GM13976 (cell line): ENCODE measurements at places on chromosomes 4 and X.

GRCh38 chr4:10765386-10765785 lies 80.8 kb upstream of the CLNK start:
- no peak for DNase-seq

DNA sequence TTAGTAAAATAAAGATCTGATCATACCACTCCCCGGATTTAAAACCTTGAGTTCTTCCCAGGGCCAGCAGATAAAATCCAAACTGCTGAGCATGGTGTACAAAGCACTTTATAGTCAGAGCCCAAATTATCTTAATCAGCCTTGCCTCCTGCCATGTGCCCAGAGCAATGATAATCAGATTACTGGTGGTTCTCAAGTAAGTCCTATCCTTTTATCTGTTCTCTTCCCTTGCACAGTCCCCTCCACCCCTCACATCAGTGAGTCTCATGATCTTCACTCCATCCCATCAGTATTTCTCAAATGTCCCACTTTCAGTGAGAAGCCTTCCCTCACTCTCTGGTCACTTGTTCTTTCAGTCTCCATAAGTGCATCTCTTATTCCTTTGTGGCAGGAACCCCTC lies 22.7 kb downstream of the INTS6L start:
- no peak for DNase-seq

GRCh38 chr4:137528673-137529072 lies 3.6 kb downstream of the PCDH18 start:
- no peak for DNase-seq

GRCh38 chr4:82919386-82919785 lies 18.9 kb downstream of the THAP9 start:
- DNase-seq, result no peak

DNA sequence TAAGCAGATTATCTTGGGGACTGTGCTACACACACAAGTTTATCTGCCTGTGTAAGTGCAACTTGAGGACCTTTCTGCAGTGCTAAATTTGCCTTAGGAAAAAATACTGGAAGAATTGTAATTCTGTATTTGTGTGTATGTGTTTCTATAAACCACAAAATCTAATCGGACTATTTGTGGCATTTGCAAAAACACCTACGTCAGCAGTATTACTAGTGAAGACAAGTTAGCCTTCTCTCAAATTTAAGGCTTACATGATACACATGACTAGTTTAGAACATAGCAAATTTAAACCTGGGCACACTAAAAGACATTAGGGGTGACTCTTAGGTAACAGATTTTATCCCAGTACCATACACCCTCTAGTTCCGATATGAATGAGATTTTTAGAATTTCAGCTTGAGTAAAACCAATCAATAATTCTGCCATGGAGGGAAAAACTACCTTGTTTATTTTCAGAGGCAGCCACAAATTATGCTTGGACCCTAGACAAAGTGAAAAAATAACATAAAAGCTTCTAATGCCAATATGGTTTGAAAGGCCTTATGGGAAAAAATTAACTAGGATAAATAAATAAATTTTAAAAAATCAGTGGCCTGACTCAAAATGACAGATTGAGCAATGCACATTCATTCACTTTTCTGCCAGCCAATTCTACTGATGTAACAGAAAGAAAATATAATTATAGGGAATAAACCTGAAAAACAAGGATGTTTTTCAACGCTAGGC lies 176.4 kb downstream of the SNCA start:
- DNase-seq, result no peak

GRCh38 chrX:10074241-10074941 lies 82.4 kb upstream of the CLCN4 start:
- DNase-seq, result no peak

GRCh38 chr4:174193438-174194374 lies 89.8 kb downstream of the FBXO8 start:
- no peak for DNase-seq

- DNase-seq, result no peak
Measured at GRCh38 chrX:106791495-106791894, 11.0 kb upstream of the TBC1D8B start.

GRCh38 chrX:118216087-118216486 lies 99.5 kb upstream of the KLHL13 start:
- DNase-seq, result no peak

DNA sequence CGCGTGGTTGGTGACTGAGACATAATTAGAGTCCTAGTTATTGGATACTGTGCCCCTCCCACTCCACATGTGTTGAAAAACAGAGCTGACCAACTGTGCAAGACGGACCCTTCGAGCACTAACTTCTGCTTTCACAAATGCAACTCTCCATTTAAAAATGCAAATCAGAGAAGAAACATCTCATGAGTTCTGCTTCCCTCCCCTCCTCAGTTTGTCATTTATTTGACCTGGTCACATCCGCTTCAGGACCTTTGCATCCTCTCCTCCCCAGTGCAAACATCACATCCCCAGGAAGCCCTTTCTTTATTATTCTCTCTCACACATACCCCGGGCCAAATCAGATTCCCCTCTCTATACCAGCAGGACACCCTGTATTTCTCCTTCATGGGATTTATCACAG lies 38.1 kb upstream of the NOCT start:
- DNase-seq, result peak; percentile 60

DNA sequence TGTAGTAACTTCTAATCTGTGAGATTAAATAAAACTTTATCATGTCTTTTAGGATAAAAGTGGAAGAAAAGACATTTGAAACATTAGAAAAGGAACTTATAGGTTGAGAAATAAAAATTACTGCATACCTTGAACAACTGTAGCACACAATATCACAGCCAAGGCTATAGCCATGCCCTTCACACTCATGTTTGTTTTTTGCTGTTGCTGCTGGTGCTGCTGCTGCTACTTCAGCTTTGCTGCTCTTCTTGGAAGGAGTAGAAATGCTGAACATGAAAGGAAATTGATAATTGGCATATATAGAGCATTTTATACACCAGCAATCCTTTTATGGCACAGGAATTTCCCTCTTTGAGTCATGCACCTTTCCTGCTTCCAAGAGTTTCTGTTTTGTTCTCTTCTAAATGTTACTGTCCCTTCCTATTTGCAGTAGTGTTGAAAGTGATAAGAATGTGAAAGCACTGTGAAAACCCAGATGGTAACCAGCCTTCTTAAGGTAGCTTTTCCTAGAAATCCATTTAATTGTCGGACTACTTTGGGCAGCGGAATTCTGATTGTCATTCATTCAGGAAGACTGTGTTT lies at the start of gene CXCL11:
CXCL11 (minus strand) TSS at position 272 of the 582 bp plus-strand sequence; CDS start at position 189, 83 bp downstream.
- DNase-seq, result no peak

DNA sequence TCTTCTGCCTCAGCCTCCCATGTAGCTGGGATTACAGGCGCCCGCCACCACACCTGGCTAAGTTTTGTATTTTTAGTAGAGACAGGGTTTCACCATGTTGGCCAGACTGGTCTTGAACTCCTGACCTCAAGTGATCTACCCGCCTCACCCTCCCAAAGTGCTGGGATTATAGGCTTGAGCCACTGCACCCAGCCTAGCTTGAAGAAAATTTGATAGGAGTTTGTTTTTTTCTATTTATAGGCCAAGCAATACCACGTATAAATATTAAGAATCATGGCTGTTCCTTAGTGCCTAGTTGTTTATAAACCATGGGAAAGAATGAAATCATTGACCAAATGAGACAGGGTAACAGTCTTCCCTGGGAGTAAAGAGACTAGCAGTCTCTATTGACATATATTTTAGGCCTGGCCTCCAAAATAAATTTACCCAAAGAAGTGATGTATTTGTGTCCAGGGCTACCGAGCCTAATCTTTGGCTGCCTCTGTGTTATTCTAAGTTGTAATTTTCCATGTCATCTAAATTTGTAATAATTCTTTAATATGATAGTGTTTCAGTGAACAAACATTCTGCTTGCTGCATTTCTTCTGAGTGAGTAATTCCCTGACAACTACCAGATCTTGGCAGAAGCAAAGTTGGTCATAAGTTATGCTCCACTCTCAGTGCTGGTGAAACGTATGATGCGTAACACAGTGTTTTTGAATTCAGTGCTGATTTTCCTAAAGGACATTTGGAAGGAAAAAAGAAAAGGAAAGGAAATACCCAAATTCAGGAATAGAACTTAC lies 10.3 kb downstream of the PKD2 start:
- no peak for DNase-seq

DNA sequence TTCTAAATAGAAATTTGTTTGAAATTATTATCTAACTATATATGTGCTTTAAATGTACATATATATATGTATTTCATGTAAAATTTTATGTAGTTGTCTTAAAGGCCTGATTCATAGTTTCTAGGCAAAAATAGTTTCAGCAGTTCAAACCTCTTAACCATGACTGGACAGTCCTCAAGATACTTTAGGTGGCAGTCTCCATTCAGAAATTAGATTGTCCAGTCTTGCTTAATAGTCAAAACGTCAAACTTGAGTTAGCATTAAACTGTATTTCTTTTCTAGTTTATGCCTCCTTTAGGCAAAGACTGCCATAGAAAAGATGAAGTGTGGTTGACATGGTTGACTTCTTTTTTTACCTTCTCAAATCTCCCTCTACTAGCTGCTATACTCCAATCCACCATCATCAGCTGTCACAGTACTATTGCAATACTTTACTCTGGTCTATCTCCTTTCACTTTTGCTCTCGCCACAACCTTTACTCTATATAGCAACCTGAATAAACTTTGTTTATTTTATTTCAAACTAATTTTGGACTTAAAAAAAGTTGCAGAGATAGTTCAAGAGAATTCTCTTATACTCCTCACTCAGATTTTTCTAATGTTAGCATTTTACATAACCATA lies 395.6 kb upstream of the DIPK2B start:
- DNase-seq, result no peak

DNA sequence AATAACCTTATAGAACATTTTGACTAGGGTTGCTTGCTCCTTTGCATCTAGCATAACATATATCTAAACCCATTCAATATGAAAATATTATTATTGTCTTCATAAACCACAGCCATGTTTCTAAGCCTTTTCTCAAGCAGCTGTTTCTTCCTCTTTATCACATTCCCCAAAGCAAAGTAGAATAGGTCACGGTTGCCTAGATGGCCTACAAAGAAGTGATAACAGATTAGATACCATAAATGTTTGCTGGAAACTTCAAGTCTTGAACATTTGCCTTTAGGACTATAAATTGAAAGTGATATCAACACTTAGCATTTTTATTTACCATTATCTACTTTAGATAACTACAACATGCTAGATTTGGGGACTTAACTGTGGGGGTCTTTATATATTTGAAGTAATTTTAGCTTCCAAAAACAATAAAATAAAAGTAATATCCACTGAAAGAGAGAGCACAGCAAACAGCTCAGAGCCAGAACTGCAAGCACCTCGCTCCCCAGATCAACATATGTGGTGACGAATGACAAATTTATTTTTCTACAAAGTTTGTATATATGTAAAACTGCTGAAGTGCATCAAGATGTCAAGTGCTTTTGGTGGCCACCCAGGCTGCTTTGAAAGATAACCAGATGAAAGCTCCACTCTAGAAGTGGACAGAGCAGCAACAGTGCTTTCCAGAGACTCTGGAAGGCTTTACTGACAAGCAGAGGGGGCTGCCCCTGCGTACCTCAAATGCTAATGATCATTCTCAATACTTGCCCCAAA lies 8.0 kb downstream of the HHIP start:
- DNase-seq, result no peak

DNA sequence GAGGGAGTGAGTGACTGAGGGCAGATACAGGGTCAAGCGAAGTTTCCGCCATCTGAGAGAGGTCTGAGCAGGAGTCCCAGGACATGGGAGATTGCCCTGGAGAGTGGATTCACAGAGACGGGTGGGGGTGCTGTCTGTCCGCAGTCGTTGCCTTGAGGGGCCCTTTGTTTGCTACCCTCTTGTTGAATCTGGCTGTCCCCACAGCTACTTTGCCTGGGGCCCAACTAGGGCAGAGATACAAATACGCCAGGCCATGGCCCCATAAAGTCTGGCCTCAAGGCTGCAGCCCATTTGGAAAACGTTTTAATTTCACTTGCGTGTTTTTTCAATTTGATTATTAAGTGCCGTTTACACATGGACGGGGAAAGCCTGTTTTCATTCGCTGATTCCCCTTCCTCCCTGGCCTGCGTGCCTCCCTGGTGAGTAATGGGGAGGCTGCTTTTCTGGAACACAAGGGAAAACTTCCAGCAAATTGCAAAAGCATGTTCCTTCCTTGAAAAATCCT lies 134.4 kb downstream of the SMIM20 start:
- no peak for DNase-seq

- peak; percentile 32 for DNase-seq
Measured at GRCh38 chr4:86557526-86557925, 36.6 kb upstream of the PTPN13 start.

DNA sequence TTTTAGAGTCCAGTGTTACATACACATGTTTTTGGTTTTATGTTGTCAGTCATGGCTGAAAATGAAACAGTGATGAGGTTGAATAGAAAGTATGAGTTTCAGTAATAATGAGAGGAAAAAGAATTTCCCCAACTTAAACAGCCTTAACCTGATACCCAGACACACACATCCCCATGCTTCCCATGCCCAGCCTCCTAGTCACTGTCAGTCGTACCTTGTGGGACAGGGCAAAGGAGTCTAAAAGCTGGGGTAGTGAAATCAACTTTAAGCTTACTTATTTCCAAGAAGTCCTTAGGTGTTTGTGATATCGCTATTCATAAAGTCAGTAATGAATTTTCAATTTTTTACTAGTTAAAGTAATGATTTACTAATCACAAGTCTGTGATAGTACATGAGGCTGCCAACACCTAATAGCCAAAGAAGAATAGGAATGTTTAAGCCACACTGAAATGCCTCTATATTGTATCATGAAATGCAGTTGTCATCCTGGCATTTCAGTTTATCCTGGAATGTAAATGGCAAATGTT lies 24.3 kb upstream of the GPR34 start:
- peak; percentile 44 for DNase-seq

GRCh38 chrX:42246814-42247213 lies 323.5 kb upstream of the CASK start:
- no peak for DNase-seq

DNA sequence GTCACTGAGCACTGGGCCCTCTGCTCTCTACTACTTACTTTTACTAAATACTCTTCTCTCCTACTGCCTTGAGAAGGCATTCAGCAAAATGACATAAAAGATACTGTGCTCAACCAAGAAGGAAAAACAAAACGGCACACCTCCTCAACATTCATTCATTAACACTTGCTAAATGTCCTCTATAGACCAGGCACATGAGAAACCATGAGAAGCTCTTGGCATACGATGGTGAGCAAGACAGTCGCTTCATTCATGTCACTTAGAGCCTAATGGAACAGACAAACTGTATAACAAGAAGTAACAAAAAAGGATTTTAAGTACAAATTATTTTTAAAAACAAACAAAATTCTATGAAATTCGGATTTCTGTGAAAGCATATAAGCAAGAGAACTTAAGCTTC lies 38.7 kb downstream of the COL25A1 start:
- DNase-seq, result no peak

- no peak for DNase-seq
Measured at GRCh38 chr4:111014537-111014936, 391.7 kb upstream of the PITX2 start.

- no peak for DNase-seq
Measured at GRCh38 chrX:9948406-9948805, 18.8 kb upstream of the CLDN34 start.

DNA sequence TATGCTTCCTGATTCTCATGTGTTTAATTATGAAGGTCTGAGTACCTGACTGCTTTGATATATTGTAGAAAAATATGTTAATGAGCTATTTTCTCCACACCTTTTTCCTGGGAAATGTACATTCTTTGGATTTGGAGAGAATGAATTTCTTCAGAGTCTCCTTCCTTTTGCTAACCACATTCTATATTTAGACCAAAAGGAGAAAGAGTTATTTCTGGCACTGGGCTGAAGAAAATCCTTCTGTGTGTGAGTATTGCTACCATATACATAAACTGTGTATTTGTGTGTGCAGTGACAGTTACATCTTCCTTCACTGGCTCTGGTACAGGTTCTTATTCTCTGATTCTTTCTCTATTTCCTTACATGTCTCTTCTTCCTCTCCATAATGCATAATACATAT lies 44.5 kb upstream of the PGRMC2 start:
- DNase-seq, result no peak
